AG04449 (cell line): ENCODE measurements at places on chromosomes 4 and X.
A peak's percentile ranks its signal among the peaks of the same experiment; 100 is the strongest.

DNA sequence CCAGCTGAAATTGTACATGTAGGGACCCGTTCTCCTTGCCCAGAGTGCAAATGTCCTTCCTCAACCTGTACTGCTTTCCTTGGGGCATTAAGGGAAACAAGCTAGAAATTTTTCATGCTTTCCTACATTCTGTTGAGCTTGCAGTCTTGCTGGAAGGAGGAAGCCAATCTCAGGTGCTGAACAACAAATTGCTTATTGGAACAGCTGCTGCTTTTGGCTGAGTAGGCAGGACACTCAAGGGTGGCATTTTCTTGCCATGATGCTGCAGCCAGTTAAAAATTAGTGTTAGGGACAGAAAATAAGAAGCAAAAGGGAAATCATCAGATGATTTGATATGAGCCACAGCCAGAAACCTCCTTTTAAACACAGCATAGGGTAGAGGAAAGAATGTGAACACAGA, 223.7 kb downstream of the QDPR start:
- DNase-seq = no peak

DNA sequence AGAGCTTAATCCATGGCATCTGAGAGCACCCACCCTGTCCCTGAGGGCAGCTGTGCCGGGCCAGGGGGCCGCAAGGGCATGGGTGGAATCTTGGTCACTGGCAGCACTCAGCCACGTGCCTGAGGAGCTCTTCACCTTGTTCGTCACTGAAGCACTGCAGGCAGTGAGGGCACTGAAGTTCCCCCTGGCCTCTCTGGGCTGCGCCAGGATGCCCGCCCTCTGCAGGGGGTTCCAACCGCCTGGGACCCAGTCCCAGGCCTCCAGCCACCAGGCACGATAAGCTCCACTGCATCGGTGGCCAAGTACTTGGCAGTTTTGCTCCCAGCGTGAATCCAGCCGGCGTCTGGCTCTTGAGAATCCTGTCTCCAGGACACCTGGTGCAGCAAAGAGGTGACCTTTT, 96.4 kb upstream of the MED14 start:
- DNase-seq = no peak

DNA sequence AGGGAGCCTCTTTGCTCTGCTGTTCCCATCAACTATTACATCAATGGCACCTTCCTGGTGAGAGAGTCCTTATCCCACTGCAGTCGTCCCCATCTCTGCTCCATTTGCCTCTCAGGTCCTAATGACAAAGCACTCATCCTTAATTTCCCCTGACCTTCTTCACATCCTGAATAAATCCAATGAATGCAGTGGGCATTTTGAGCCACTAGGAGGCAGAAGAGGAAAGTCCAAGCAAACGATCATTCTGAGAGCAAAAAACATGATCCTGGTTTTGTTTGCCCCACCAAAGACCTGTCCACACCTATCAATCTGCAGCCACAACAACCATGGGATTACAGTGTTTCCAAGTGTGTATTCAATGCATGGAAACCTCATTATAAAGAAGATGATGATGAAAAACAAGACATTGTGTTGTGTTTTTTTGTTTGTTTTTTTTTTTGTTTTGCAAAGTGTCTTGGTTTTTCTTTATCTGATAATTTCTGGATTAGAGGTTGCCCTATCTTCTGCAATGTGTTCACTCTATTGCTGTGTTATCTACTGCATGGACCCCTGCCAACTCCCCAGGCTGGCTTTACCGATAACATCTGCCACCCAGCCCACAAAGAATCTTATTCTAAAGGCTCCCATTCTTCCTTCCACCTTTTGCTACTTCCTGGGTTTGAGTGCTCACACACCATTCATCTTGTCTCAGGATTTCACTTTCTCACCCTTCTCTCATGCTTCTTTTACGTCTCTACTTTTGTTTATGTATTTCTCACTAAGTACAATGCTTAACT, 207.2 kb downstream of the NLGN4X start:
- DNase-seq = no peak

DNA sequence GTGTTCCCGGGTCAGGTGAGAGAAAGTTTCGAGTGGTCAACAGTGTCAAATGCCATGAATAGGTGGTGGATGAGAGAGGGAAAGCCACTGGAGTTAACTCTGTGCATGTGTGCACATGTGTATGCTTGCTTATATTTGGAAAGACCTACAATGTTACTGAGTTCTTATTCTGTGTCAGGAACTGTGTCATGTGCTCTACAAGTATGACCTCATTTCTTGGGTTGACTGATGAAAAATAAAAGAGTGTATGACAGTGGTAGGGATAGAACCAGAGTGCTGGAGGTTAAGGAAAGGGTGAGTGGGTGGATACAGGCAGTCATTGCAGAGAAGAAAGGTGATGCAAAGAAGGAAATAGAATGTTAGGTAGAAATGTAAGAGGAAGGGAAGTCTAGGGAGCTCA, 22.1 kb upstream of the DGKK start:
- DNase-seq = no peak

DNA sequence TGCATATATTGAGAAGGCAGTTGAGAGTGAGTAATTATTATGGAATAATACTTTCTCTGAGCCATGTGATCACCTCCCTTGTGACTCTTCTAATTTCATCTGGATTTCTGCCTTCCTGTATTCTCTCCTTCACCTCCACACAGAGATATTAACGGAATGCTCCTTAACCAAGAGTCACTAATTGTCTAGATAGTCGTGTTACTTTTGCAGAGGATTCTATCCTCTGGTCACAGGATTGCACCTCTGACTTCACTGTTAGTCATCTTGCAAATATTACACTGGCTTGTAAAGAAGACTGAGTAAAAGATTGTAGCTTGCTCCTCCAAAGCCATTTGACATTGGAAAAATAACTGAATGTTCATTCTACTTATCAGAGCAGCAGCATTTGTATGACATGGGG, 160.9 kb downstream of the SH2D1A start:
- no peak for DNase-seq

DNA sequence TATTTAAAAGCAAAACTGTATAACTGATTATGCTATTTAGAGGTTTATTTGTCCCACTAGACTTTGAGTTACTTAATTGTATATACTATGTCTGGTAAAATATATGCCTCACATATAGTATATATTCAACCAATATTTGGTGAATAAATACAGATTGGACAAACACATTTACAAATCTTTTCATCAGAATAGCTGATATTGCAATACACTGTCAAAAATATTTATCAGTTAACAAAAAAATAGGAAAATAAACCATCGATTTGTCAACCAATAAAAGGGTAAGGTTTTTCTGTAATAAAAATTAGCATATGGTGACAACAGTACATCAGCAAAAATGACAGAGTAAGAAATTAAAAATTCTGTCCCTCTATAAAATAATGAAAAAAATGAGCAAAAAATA, 889.9 kb upstream of the INTU start:
- DNase-seq = no peak

- no peak for DNase-seq
These were observed 69.0 kb downstream of the GLRA2 start for GRCh38 chrX:14598330-14598729.

DNA sequence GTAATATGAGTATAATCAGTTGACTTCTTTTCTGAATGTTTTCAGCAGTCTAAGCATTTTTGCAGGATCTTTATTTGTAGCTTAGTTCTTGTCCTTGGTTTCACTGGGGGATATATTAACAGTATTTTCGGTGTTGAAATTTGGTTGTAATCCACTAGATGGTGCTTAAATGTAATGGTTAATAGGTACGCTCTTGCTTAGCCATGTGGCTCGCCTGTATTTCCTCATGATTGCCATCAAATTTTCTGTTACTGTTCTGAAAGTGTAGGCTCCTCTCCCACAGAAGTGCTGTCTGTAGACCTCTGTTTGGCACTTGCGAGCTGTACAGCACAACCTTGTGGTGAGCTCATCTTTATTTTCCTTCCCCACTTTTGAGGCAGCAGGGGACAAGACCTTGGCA, 3.9 kb upstream of the FAAH2 start:
- DNase-seq = no peak

DNA sequence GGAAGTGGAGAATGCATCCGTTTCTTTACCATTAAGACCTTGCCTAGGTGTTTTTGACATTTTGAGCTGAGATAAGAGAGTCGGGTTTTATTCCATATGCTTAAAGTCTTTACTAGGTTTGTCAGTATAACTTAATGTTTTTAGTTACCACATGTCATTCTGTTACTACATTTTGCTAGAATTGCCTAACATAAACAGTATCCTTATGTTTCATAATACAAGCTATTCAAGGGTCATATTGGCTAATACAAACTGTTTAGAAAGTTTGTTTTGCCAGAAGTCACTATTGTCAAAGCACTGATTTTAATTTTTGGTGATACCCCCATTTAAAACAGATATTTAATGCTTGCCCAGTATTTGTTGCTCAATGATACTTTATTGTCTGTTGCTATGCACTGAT, 427.7 kb upstream of the MAGEB2 start:
- DNase-seq = no peak

DNA sequence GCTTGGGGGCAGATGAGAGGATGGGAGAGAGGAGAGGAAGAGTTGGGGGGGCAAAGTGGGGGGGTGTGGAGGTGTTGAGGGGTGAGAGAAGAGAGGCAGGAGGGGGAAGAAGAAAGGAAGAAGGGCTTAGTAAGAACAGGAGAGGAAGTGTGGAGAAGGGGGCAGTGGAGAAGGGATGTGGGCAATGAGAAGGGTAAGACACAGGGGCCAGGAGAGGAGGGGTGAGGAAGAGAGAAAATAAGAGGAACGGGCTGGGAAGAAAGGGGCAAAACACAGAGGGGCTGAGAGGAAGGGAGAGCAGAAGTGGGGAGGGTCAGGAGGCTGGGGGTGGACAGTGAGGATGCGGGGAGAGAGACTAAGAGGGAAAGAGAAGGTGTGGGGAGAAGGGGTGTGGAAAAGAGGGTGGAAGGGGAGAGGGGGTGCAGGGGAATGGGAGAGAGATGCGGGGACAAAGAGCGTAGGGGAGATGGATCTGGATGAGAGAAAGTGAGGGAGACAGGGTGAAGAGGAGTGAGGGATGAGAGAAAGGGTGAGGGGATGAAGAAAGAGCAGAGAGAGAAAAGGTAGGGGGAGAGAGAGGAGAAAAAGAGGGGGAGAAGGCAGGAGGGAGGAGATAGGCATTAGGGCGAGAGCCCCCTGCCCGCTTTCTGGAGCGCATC, 12.9 kb downstream of the SH3KBP1 start:
- no peak for DNase-seq

GRCh38 chr4:114286262-114286810, 306.9 kb upstream of the ARSJ start:
- DNase-seq = peak; percentile 85

- no peak for DNase-seq
These were observed 13.4 kb upstream of the PLCXD1 start for GRCh38 chrX:267771-268261.

DNA sequence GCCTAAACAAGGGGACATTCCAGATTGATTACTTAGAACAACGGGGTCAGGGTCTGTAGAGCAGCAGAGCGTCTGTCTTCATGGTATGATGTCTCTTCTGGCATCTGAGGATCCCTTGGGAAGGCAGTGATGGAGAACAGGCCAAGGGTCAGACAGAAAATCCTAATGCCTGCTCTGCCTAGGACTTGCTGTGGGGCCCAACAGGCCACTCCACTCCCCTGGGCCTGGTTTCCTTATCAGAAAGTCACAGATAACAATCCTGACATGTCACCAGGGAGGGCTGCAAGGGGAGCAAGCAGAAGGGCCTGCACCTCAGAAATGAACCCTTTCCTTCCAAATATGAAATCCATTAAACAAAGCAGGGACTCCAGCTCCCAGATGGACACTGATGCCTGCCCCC, 21.4 kb upstream of the ARHGAP6 start:
- DNase-seq = no peak

DNA sequence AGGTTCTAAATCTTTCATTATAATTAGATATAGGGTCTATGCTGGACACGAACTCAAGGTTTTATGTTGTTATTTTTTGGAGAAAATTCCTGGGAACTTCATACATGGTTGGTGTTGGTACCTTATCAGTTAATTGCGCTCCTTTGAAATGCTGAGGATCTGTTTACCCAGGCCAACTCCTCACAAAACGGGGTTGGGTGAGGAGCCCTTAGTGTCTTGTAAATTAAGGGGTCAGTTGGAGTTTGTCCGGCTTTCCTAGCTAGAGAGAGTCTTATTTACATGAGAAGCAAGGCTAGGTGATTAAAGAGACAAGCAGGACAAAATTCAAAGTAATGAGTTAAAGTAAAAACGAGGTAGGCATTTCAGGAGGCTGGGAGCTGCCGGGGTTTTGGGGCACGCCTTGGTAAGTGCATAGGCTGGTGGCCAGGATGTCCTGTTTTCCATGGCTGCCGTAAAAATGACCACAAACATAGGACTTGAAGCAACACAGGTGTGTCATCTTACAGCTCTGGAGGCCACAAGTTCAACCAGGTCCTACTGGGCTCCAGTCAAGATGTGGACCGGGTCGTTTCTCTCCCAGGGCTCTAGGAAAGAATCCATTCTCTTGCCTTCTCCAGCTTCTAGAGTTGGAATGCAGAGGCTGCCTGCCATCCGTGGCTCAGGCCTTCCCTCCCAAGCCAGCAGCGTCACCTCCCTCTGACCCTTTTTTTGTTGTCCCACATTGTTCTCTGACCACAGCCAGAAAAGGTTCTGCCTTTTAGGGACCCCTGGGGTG, 19.8 kb downstream of the PSAPL1 start:
- no peak for DNase-seq

GRCh38 chr4:3174371-3175338, 74.3 kb upstream of the MSANTD1 start:
- DNase-seq = no peak

- DNase-seq = no peak
These were observed 182.8 kb downstream of the LARP7 start for GRCh38 chr4:112819729-112820128.

- peak; percentile 23 for DNase-seq
These were observed at the start of gene TRAM1L1 for GRCh38 chr4:117084866-117085701. TRAM1L1 (minus strand) TSS chr4:117085576; CDS start chr4:117085393, 183 bp downstream.

- DNase-seq = no peak
These were observed 1.5 kb upstream of the PTCHD1 start for GRCh38 chrX:23332888-23333821.

DNA sequence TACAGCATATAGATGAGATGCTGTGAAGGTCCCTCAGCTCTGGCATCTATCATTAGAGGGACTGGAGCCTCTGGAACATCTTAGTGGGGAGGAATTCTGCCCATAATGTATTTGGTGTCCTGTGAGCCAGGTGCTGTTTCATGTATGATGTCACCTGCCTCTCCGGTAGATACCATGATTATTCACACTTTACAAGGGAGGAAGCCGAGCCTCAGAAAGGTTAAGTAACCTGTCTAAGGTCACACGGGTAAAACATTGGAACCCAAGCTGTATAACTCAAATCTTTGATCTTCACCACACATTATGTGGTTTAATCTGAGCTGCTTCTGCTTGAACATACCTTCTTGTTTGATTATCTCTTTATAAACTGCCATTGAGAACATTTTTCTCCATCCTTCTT, 442.8 kb downstream of the BCOR start:
- no peak for DNase-seq

DNA sequence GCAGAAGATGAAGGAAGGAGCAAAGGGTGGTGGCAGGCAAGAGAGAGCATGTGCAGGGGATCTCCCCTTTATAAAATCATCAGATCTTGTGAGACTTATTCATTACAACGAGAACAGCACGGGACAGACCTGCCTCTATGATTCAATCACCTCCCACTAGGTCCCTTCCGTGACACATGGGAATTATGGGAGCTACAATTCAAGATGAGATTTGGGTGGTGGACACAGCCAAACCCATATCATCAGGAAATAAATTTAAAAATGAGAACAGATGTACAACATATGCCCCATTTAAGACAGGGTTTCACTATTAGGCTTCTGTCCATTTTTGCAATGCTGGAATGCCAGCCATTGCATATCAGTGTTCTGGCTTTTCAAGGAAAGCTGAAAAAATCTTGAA, 346.7 kb upstream of the SLIT2 start:
- DNase-seq = no peak

GRCh38 chrX:147958291-147958690, 22.8 kb upstream of the FMR1NB start:
- no peak for DNase-seq

GRCh38 chr4:25888781-25889180, 25.2 kb upstream of the SMIM20 start:
- no peak for DNase-seq
